ENCODE measurements at places on chromosomes 12 and 14.

- H3K27ac ChIP-seq, result no peak overlapping the region
- H3K4me1 ChIP-seq, result no peaks in the 10 kb centered on the region
- no peak for DNase-seq
- no peaks in the 10 kb centered on the region for H3K36me3 ChIP-seq
- H3K4me3 ChIP-seq, result no peak overlapping the region
Observed at GRCh38 chr12:7375145-7375543, 68.8 kb downstream of the CD163L1 start.

DNA sequence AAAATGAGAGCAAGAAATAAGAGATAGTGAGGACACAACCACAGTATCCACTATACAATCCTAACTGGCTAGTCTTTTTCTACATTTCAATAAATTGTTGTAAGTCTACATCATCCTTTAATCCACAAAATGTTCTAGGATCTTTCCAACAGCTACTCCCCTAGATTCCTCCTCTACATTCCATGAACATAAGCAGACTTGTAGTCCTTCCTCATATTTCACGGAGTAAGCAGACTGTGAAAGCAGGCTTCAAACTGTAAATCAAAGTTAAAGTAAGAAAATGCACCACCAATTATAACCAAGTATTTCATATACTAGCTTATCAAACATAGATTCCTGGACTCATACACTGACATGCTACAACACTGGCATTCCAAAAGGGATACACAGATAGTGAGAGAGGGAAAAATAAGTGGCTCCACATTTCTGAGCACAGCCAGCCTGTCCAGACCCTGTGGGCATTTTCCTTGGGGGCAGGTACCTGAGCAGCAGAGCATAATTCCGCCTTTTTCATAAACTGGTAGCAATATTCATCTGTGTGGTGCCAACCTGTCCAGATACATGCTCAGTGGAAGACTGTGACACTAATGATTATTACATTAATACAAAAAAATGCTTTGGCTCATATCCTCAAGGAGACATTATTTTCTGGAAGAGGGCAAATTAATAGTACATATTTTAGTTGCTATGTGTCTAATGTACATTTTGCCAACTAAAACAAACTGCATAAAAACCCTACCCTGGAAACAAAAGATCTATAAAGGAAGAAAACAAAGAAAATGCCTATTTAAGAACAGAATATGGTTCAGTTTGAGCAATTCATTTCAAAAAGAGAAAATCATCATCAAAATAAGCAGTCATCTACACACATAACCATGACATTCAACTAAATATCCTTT is 113.3 kb upstream of the FSCB start:
- H3K27me3 ChIP-seq, result no peaks in the 10 kb centered on the region
- H3K4me1 ChIP-seq, result no peaks in the 10 kb centered on the region

DNA sequence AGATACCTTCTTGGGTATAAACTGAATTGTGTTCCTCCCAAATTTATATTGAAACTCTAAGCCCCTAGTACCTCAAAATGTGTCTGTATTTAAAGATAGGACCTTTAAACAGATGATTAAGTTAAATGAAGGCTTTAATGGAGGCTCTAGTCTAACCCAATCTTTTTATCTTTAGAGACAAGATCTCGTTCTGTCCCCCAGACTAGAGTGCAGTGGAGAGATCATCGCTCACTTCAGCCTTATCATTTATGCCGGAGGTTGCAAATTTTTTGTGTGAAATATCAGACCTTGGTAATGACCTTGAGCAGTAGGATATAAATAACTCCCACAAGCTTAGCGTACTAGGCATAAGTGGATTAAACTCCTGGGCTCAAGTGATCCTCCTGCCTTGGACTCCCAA is 81.8 kb downstream of the C14orf132 start:
- DNase-seq, result no peak
- H3K36me3 ChIP-seq, result no peaks in the 10 kb centered on the region
- H3K27ac ChIP-seq, result no peak overlapping the region
- H3K4me1 ChIP-seq, result no peaks in the 10 kb centered on the region

GRCh38 chr12:126343321-126343720 is 1278.1 kb downstream of the AACS start:
- H3K27ac ChIP-seq, result no peak overlapping the region
- no peak overlapping the region for H3K4me3 ChIP-seq
- H3K4me1 ChIP-seq, result no peaks in the 10 kb centered on the region
- H3K36me3 ChIP-seq, result no peaks in the 10 kb centered on the region
- no peak for DNase-seq
- H3K27me3 ChIP-seq, result no peaks in the 10 kb centered on the region

GRCh38 chr14:39233680-39234326 is at the start of gene MIA2:
Gene MIA2, plus strand, starts transcription at chr14:39233915. Its CDS starts 200 bp downstream, at chr14:39234115.
- DNase-seq, result no peak
- no peaks in the 10 kb centered on the region for H3K4me1 ChIP-seq
- H3K36me3 ChIP-seq, result no peaks in the 10 kb centered on the region
- H3K27ac ChIP-seq, result peak within 1 kb of the TSS; percentile 26
- H3K4me3 ChIP-seq, result peak within 1 kb of the TSS; percentile 15
- no peaks in the 10 kb centered on the region for H3K27me3 ChIP-seq

DNA sequence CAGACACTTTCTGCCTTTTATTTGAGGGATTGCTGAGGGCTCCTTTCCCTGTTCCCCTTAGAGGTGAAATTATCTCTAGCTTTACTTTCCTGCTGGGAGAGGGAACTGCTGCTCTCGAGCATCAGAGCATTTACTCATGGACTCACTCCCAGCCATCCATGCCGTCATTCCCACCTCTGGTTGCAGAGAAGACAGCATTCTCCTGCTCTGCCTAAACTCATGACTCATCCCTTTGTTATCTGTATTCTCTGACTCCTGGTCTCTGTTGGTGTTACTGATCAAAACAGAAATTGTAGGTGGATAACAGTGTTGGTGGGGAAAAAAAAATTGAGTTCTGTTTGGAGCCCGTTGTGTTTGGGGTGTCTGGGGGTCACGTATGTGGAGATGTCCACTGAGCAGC is 159.3 kb downstream of the TTC8 start:
- H3K4me3 ChIP-seq, result no peak overlapping the region
- H3K27me3 ChIP-seq, result no peaks in the 10 kb centered on the region
- H3K4me1 ChIP-seq, result no peaks in the 10 kb centered on the region
- no peak overlapping the region for H3K27ac ChIP-seq
- DNase-seq, result no peak
- H3K36me3 ChIP-seq, result no peaks in the 10 kb centered on the region

DNA sequence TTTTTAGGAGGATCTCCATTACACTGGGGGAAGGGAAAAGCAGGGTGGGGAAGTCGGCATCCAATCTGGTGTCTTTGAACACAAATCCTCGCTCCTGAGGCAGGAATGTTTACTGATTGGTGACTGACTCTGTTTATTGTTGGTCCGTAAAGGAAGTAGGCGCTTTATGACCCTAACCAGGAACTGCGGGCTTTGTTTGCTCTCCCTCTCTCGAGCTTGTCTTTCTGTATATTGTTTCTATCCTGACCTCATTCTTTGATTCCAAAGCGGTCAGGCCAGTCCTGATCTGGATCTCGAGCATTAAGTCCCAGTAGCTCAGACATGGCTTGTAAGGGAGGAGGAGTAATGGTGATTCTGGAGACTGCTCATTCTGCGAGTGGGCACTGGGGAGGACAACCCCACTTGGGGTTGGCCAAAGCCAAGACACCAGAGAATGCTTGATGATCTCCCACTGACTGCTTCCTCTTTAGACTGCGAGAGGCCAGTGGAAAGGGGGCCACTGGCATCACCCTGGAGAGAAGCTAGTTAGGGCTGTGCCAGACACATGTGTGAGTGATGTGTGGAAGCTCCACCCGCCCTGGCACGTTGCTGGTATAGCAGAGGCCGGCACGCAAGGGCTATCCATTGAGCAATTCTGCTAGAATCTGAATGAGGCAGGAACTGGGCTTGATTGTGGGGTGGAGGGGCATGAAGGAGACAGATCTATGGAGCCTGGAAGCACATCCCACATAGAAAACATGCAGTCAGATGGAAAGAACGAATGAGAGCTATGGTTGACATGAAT is 194.6 kb downstream of the PAX9 start:
- H3K4me3 ChIP-seq, result no peak overlapping the region
- no peaks in the 10 kb centered on the region for H3K36me3 ChIP-seq
- H3K4me1 ChIP-seq, result no peaks in the 10 kb centered on the region
- no peak for DNase-seq

- no peak for DNase-seq
- no peaks in the 10 kb centered on the region for H3K27me3 ChIP-seq
- H3K4me1 ChIP-seq, result no peaks in the 10 kb centered on the region
- no peaks in the 10 kb centered on the region for H3K36me3 ChIP-seq
- no peak overlapping the region for H3K27ac ChIP-seq
- no peak overlapping the region for H3K4me3 ChIP-seq
Observed at GRCh38 chr12:94227066-94227465, 78.7 kb downstream of the PLXNC1 start.

- H3K27me3 ChIP-seq, result no peaks in the 10 kb centered on the region
- no peak for DNase-seq
- H3K36me3 ChIP-seq, result peaks cover 64% of the 10 kb centered on the region
Observed at GRCh38 chr12:64746663-64747062, 12.5 kb downstream of the GNS start.

GRCh38 chr12:92145481-92145730 is 240 bp downstream of the BTG1 start:
- DNase-seq, result no peak
- H3K4me3 ChIP-seq, result peak overlapping the region; percentile 95
- H3K36me3 ChIP-seq, result no peaks in the 10 kb centered on the region
- H3K27me3 ChIP-seq, result no peaks in the 10 kb centered on the region
- no peaks in the 10 kb centered on the region for H3K4me1 ChIP-seq
- H3K27ac ChIP-seq, result peak overlapping the region; percentile 99

- no peaks in the 10 kb centered on the region for H3K27me3 ChIP-seq
- no peaks in the 10 kb centered on the region for H3K4me1 ChIP-seq
- H3K27ac ChIP-seq, result no peak overlapping the region
- no peaks in the 10 kb centered on the region for H3K36me3 ChIP-seq
- no peak for DNase-seq
Observed at GRCh38 chr12:30925607-30926242, 823 bp upstream of the TSPAN11 start.

- H3K4me1 ChIP-seq, result no peaks in the 10 kb centered on the region
- H3K27ac ChIP-seq, result no peak overlapping the region
- H3K27me3 ChIP-seq, result no peaks in the 10 kb centered on the region
- H3K4me3 ChIP-seq, result no peak overlapping the region
Observed at GRCh38 chr12:60803147-60803546, 1207.3 kb downstream of the SLC16A7 start.

- no peaks in the 10 kb centered on the region for H3K27me3 ChIP-seq
- no peak for DNase-seq
- no peak overlapping the region for H3K4me3 ChIP-seq
- H3K4me1 ChIP-seq, result peaks cover 2% of the 10 kb centered on the region
Observed at GRCh38 chr14:101962503-101962874, 1.9 kb upstream of the DYNC1H1 start.

Data from ascending aorta (tissue), 2 donors.